Iris pigment epithelial cell (primary cell): ENCODE measurements at places on chromosomes 4 and X.
A peak's percentile ranks its signal among the peaks of the same experiment; 100 is the strongest.

GRCh38 chr4:130393231-130393630, 1297.3 kb downstream of the C4orf33 start:
- no peak for DNase-seq

DNA sequence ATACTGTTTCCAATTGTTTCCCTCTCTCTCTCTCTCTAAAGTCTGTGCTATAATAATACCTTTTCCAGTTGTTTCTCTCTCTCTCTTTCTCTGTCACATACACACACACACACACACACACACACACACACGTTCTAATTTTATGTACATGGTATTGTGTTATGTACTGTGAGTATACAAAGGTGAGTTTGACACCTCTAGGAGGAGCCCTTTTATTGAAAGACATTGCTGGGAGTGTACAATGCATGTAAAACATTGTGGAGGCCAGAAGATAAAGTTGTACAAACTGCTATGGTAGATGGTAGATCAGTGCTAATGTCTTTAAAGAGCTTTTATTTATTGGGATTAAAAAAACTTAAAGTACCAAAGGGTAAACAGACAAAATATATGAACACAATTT, 53.6 kb downstream of the BLTP1 start:
- DNase-seq = no peak

DNA sequence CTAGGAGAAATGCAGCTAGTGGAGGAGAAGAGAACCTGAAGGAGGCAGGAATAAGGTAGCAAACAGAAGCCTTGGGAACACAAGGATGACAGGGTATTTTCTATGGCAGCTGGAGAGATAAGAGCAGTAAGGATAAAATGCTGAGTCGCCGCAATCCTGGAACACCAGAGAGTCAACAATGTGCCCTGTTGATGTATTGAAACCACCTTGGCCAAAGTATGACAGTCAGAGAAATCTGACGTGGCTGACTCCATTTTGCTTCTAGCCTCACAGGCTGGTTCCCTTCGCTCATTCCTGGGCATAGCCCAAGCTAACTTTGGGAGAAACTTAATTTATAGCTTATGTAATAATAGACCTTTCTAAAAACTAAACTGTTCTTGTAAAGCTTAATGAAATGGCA, 56.6 kb upstream of the C4orf54 start:
- no peak for DNase-seq

GRCh38 chr4:22385611-22386011, 130.3 kb downstream of the ADGRA3 start:
- DNase-seq = peak; percentile 51
